Activated CD8-positive, alpha-beta memory T cell treated with anti-CD3 and anti-CD28 coated beads, Interleukin-2, amount 10 ng/mL, durations not matched to agents 7 days and 5 days (primary cell): ENCODE measurements at places on chromosomes 1 and 21. TPM values are rescaled to one million over a fixed set of nuclear protein-coding genes. Genes with fewer than 3 reads are reported as not detected.
A peak's percentile ranks its signal among the peaks of the same experiment; 100 is the strongest.

The FAM72C gene
- total RNA-seq = 15.3 TPM

DNA sequence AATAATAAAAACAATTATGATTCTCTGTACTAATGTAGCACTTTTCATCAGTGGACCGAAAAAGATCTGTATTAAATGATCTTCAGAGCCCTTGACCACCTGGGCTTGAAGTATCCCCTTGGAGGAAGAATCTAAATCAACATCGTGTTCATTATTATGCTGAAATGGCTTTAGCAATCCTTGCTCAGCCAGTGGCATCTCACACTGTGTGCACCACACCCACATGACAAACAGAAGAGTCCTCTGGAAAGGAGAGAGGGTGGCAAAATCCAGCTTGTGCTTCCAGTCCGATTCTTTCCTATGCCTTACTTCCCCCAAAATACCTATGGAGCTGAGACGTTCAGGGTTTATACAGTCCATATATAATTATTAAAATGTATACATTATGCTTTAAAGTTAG, 318.5 kb upstream of the RUNX1 start:
- no peak for DNase-seq
- H3K4me3 ChIP-seq = no peak overlapping the region
- no peaks in the 10 kb centered on the region for H3K27me3 ChIP-seq
- H3K4me1 ChIP-seq = no peaks in the 10 kb centered on the region
- H3K27ac ChIP-seq = no peak overlapping the region

The ST6GALNAC3 gene
- total RNA-seq = 0.26 TPM

The DMBX1 gene
- total RNA-seq = not detected

The GNL2 gene
- total RNA-seq = 73.6 TPM

The FCRL2 gene
- not detected for total RNA-seq

- H3K4me1 ChIP-seq = no peaks in the 10 kb centered on the region
- peaks cover 44% of the 10 kb centered on the region for H3K36me3 ChIP-seq
- H3K4me3 ChIP-seq = no peak overlapping the region
- no peak for DNase-seq
- H3K27me3 ChIP-seq = no peaks in the 10 kb centered on the region
Observed at GRCh38 chr1:46646844-46647243, 21.3 kb downstream of the ATPAF1 start.

The C1orf21 gene
- total RNA-seq = 9.6 TPM

DNA sequence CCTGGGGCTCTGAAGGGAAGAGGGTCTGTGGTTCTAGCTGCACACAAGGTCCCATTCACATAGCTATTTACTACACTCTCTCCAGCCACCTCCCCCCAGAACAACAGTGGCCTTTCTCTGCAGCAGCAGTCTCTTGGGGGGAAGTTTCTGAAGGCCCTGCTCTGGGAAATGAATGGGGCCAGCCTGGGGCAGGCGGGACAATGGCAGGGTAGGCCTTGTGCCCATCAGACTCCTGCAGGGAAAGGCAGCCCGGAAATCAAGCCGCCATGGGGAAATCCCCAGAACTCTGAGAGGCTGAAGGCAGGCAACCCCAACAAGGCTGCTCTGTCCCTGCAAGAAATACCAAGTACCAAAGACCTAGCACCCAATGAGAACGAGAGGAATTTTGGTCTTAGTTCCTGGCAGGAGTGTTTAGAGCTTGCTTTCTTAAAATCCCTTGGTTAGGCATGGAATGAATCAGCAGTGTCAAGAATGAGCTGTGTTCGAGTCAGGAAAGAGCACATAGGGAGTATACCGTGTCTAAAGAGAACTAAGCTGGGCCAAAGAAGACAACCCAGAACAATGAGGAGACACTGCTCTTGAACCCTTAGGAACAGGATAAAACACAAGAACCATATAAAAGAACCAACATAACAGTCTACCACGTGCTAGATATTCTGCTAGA, 11.3 kb downstream of the ARHGEF11 start:
- no peak for DNase-seq
- H3K27me3 ChIP-seq = peaks cover 49% of the 10 kb centered on the region
- H3K36me3 ChIP-seq = no peaks in the 10 kb centered on the region
- no peaks in the 10 kb centered on the region for H3K4me1 ChIP-seq

The KLHDC9 gene
- total RNA-seq = 0.52 TPM

DNA sequence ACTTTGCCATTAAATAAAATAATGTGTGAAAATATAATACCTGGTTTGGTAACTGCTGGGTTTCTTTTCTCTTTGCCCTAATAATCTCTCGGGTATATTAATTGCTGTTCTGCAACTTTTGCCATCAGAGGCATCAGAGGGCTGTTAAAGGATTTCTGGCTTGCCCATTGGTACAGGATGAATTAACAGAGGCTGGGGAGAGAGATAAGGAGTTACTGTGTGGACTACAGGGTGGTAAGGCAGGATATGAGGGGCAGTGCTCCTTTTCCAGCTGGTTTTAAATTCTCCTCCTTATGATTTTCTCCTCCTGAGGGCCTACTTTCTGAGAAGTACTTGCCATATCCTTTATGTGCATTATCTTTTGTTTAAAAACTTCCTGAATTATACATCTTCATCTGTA, 48.3 kb downstream of the FGGY start:
- H3K27ac ChIP-seq = no peak overlapping the region
- peaks cover 6% of the 10 kb centered on the region for H3K4me1 ChIP-seq
- peaks cover 3% of the 10 kb centered on the region for H3K36me3 ChIP-seq
- DNase-seq = no peak
- no peaks in the 10 kb centered on the region for H3K27me3 ChIP-seq

The SAMSN1 gene
- 58.9 TPM for total RNA-seq

DNA sequence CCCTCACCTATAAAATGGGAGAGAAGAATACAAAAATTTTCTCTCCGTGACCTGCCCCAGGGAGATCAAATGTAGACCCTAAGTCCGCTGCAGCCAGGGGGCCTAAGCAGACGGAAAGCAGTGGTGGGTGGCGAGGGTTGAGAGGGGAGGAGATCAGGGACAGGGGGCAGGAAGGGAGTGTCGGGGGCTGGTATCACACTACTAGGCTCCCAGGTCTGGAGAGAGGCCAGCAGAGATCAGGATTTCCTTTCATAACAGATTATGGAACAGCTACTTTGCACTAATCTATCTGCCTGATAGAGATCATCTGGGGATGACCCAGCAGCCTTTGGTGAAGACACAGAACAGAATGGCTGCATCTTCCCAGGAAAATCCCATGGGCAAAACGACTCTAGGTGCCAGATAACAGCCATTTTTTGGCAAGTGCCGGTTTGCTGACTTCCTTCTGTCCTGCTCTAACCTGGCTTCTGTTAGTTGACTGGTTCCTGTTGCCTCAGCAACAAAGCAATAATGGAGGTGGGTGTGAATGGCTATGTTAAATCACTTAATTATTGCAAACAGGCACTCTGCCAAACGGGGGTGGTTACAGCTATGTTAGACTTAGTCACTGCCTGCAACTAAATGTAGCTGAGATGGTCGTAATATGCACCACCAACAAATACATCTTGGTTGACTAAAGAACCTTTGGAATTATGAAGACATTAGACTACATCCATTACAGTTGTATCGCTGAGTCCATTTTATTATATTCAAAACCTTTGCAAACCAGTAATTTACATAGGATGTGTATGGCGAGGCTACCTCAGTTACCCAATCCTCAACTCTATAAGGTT, 30.0 kb upstream of the EPS8L3 start:
- peaks cover 90% of the 10 kb centered on the region for H3K4me1 ChIP-seq
- peak overlapping the region; percentile 69 for H3K27ac ChIP-seq
- peak; percentile 46 for DNase-seq
- no peaks in the 10 kb centered on the region for H3K27me3 ChIP-seq
- H3K4me3 ChIP-seq = no peak overlapping the region
- H3K36me3 ChIP-seq = peaks cover 3% of the 10 kb centered on the region

The SMCP gene
- not detected for total RNA-seq

- H3K4me1 ChIP-seq = peaks cover 21% of the 10 kb centered on the region
- peaks cover 6% of the 10 kb centered on the region for H3K36me3 ChIP-seq
- peaks cover 3% of the 10 kb centered on the region for H3K27me3 ChIP-seq
- H3K4me3 ChIP-seq = no peak overlapping the region
- no peak for DNase-seq
Observed at GRCh38 chr21:31162827-31163226, 124.6 kb upstream of the KRTAP19-8 start.

The IL6R gene
- total RNA-seq = 0.53 TPM

DNA sequence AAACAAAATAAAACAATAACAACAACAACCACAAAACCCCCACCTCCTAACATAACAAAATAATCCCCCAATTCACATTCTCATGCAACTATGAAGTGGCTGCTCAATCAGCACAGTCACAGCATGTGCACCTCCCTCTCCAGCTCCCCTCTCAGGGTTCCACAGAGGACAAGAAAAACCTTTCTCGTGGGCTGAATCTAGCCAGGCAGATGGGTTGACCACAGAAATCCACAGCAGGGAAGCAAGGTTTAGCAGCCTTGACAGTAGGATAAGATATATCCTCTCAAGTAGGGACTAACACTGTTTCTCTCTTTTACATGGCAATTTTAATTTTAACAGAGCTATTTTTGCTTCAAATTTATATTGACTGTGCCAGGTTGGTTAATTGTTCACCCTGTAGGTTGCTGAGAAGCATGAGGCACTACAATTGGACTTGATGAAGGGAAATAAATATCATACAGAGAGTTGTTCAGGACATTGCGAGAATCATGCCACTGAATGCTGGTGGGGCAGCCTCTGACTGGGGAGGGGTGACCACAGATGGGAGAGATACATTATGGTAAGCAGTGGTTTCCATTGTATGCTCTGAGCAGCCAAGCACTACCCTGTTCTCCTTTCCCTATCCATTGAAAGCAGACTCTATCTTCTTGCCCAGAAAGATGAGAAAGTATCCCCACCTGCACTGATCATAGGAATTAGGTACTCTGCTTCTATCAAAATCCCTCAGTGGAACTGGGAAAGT, 535.1 kb downstream of the DPYD start:
- DNase-seq = no peak
- H3K27ac ChIP-seq = no peak overlapping the region
- H3K4me1 ChIP-seq = no peaks in the 10 kb centered on the region
